Muscle of leg (tissue), 16 donors: ENCODE measurements at places on chromosomes 2 and 18. TPM values are rescaled to one million over a fixed set of nuclear protein-coding genes. Genes with fewer than 3 reads are reported as not detected.
A peak's percentile ranks its signal among the peaks of the same experiment; 100 is the strongest.

Gene AMER3
- polyA plus RNA-seq: not detected

Gene RPRM
- 5.6 TPM for polyA plus RNA-seq

Gene KIF5C
- polyA plus RNA-seq: 1.9 TPM

GRCh38 chr18:10153924-10154752 lies 240.3 kb downstream of the VAPA start:
- DNase-seq: no peak

GRCh38 chr2:37760471-37760870 lies 89.0 kb upstream of the CDC42EP3 start:
- DNase-seq: no peak

DNA sequence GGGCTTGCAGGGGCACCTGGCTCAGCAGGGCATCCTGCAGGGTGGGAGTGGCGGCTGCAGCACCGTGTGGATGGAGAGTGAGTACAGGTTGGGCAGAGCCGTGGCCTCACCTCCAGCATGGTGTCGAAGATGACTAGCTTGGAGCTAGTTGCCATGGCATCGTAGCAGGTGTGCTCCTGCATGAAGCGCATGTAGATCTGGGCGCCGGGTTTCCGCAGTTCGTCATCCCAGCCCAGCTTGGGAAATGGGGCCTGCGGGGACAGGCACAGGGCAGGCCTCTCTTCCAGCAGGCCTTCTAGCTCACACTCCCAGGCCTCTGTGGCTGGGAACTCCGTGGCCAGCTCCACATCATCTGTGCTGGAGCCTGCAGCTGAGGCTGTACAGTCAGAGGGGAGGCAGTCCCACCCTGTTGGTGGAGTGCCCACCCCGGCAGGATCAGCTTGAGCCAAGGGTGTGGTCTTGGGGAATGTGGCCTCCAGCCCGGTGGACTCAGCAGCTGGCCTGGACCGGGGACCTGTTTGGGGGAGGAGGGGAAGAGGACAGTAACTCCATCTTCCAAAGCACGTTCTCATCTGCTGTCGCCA lies 1.6 kb downstream of the PRKAG3 start:
- DNase-seq: peak; percentile 91

DNA sequence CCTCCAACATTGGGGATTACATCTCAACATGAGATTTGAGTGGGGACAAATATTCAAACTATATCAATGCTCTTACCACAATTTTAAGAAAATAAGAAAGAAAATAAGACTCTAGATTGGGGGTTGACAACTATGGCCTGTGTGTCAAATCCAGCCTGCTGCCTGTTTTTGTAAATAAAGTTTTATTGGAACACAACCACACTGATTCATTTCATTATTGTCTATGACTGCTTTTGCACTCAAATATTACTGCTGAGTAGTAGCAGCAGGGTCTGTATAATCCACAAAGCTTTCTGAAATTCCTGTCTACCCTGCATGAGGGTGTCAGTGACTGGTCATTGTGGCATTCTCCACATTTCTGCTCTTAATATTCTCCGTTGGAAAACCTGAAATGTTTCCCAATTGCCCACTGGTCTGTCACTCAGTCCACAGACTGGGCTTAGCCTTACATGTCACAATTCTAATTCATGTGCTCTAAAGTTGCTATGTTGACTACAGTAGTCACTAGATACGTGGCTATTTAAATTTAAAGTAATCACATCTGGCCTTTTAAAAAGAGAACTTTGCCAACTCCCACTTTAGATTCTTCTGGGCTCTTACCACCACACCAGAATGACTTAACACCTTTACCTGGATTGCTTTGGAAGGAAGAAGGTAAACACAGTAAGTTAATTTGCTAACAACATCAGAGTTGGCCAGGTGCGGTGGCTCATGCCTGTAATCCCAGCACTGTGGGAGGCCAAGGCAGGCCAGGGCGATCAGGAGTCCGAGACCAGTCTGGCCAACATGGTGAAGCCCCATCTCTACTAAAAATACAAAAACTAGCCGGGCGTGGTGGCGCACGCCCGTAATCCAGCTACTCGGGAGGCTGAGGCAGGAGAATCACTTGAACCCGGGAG lies 86.9 kb downstream of the CLHC1 start:
- no peak for DNase-seq

DNA sequence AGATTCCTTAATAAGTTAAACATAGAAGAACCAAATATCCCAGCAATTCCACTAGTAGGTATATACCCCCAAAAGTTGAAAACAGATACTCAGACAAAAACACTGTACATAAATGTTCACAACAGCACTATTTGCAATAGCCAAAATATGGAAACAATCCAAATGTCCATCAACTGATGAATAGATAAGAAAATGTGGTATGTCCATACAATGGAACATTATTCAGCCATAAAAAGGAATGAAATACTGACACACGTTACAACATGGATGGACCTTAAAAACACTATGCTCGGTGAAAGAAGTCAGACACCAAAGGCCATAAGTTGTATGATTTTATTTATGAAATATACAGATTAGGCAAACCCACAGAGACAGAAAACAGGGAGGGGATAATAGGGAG lies 12.5 kb downstream of the TMEM178A start:
- no peak for DNase-seq

GRCh38 chr2:23940718-23941620 lies 706 bp downstream of the UBXN2A start:
- peak; percentile 74 for DNase-seq
